COR-L47 (cell line): ENCODE measurements at places on chromosomes 6 and 20.

DNA sequence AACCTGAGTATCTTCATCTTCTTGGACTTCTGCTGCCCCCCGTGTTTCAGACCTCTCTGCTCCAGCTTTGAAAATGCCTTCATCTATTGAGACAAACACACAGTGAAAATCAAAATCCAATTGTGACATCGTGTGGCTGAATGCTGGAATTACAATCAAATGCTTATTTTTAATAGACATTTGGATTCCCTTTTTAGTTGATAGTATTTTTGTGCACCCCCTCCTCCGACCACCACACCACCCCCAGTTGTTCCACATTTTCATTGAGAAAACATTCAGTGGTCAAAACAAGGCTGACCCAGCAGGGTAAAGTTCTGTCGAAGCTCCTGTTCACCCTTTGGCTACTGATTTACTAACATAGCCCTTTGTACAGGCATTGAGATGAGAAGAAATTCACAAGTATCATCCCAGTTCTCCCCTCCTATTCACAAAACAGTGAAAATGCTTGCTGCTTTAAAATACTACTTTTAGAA lies 79.0 kb downstream of the NRSN1 start:
- peak; percentile 37 for DNase-seq

DNA sequence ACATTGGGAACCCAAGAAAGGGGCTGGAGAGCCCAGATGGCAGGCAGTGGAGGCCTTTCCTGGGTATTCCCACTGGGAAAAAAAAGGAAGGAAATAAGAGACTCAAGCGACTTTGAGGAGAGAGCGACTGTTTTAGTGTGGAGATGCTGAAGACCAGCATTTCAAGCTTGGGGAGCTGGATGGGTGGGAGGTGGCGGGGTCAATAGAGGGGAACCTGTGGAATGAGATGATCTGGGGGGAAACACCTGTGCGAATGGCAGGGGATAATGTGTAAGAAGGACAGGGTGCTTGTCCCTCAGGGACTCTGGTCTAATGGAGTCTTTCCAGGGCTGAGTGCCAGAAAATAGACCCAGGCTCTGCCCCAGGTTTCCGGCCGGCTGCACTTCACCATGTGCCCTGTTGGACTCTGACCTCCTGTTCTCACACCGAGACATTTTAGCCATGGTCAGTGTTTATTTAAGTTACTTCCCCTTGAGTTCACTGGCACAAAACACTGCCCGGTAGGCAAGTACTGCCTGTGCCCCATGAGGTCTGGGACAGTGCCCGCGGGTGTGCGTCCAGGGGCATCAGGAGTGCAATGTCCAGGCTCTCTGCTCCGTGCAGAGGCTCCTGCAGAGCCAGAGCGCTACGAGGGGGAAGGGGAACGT lies 50.4 kb upstream of the NKX2-2 start:
- no peak for DNase-seq

- peak; percentile 46 for DNase-seq
Observed at GRCh38 chr6:28597217-28597835, 71.6 kb downstream of the GPX5 start.

GRCh38 chr6:40037271-40037670 lies 103.0 kb upstream of the MOCS1 start:
- DNase-seq = no peak

GRCh38 chr6:2715737-2716136 lies 35.0 kb downstream of the MYLK4 start:
- no peak for DNase-seq

DNA sequence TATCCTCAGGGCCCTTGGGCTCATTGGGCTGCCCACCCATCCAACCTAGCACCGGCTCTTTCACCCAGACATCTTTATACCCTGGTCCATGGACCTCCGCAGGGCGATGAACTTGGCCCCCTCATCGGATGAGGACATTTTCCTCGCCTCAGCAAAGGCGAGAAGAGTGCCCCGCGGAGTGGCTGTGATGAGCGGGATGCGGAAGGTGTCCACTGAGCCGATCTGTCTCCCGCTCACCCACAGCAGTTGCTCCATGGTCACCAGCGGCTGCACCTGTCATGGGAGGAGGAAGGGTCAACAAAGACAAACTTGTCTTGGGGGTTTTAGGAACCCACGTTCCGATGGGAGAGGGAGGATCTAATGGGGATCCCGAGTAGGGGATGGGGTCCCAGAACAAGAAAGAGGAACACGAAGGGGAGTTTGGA lies 690 bp downstream of the NEU1 start:
- DNase-seq = no peak

DNA sequence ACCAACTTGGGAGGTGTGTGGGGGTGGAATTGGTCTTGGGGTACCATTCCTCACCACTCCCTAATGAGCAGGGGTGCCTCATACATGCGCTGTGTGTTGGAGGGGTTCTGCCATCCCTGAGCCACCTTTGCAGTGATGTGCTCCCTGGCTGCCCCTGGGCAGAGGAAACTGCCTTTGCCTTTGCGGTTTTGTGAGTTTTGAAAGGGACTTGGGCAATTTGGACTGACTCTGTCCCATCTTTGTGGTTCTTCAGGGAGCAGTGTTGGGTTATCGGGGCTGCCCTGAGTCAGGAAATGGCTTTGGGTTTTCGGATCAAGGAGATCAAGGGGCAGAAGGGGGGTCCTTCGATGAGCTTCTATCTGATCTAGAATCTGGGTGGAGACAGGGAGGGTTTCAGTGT lies 3.9 kb upstream of the PHACTR3 start:
- DNase-seq = no peak

DNA sequence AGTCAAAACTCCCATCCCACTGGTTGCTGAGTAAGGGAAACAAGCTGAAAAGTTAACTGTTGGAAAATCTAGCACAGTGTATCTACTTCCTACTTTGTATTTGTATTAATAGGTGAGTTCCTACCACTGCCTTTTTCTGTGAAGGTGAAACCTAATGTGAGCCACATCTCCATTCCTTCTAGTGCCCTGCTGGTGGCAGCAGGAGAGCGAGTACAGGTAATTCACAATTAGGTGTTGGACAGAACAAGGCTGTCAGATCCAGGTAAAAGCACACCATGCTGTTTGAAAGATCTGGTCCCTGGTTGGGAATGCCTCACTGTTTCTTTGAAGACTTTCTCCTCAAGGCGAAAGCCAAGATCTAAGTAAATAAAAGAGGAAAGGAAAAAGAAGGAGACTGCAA lies 528.4 kb downstream of the PKHD1 start:
- DNase-seq = no peak

DNA sequence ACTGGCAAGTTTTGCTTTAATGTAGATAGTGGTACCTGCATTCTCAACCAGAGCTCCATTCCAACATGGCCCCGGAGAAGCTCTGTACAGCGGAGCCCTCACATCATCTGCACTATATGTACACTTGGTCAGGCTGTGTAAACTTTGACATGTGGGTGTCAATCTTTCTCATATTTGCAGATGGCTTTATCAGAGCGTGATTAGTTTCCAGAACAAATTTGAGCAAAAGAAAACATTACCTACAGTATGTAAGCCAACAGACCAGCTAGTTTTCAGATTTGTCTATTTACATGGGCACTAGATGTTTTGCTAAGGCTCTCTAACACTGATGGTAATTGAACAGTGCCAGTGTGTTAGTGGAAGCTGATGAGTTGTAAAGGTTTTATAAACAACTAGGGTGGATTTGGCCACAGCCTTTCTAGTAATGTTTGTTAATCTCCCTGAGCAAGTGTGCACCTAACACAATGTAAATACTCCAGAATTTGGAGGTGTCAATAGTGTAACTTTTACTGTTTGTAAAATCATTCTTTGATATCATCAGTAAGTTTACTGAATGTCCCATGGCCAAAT lies 131.8 kb downstream of the FOXA2 start:
- DNase-seq = no peak

DNA sequence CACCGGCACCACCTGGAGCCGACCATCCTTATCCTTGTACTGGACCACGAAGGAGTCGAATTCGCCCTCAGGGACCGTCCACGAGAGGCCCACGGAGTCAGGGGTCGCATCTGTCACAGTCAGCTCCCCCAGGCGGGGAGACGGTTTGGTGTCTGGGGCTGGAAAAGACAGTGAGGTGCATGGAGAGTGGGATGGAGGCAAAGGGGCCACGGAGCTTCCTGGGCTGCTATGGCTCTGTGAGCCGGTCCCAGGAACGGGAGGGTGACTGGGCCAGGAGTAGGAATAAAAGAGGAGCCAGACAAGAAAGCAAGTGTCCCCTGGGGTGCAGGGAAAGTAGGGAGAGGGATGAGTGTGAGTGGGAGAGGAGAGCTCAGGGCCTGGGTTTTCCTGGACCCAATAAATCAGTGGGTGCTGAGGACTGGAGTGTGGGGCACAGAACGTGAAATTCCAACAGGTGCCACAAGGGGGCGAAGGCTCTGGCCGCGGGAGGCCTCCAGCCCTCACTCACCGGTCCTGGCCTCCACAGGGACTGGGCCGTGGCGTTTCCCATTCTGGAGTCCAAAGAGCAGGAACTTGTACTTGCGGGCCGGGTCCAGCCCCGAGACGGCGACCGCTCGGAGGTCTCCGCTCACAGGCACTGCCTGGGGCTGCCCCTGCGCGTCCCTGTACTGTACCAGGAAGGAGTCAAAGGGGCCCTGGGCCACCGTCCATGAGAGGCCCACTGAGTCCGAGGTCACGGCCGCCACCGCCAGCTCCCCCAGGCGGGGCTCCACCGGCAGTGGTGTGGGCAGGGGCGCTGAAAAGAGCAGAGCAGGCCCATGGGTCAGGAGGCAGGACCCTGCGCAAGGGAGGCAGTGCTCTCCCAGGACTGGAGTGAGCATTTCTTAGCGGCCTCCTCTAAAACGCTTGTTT lies 9.9 kb downstream of the CYP21A2 start:
- DNase-seq = peak; percentile 37

- no peak for DNase-seq
Observed at GRCh38 chr6:30759575-30760239, 15.4 kb upstream of the IER3 start.

- peak; percentile 8 for DNase-seq
Observed at GRCh38 chr20:35739294-35740163, 2.5 kb downstream of the RBM39 start.

- DNase-seq = no peak
Observed at GRCh38 chr6:36622901-36623546, 28.9 kb downstream of the SRSF3 start.

- no peak for DNase-seq
Observed at GRCh38 chr6:141498977-141499376, 633.7 kb upstream of the GJE1 start.

DNA sequence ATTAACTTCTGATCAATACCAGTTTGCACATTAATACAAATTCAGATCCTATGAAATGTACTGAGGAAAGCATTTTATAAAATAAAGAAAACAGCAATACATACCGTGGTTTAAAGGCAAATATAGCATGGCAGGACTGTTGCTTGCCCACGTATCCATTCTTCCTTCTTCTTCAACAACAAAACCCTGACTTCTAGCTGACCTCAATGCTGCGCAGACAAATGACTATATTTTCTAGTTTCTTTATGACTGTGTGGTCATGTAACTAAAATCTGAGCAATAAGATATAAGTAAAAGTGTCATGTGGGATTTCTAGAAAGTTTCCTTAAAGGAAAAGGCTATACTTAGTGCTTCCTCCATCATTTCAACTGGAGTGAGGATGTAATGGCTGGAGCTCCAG lies 85.0 kb downstream of the CDC40 start:
- DNase-seq = no peak

- DNase-seq = no peak
Observed at GRCh38 chr6:137303441-137303840, 84.3 kb upstream of the IFNGR1 start.

GRCh38 chr6:37611516-37611915 lies 86.2 kb downstream of the MDGA1 start:
- DNase-seq = no peak

- DNase-seq = no peak
Observed at GRCh38 chr6:465531-466348, 74.2 kb downstream of the IRF4 start.

GRCh38 chr6:119830494-119831295 lies 481.1 kb upstream of the MAN1A1 start:
- no peak for DNase-seq

GRCh38 chr6:15621203-15622044 lies 41.4 kb downstream of the DTNBP1 start:
- DNase-seq = no peak

GRCh38 chr20:62103508-62104233 lies 18.6 kb upstream of the LSM14B start:
- no peak for DNase-seq

DNA sequence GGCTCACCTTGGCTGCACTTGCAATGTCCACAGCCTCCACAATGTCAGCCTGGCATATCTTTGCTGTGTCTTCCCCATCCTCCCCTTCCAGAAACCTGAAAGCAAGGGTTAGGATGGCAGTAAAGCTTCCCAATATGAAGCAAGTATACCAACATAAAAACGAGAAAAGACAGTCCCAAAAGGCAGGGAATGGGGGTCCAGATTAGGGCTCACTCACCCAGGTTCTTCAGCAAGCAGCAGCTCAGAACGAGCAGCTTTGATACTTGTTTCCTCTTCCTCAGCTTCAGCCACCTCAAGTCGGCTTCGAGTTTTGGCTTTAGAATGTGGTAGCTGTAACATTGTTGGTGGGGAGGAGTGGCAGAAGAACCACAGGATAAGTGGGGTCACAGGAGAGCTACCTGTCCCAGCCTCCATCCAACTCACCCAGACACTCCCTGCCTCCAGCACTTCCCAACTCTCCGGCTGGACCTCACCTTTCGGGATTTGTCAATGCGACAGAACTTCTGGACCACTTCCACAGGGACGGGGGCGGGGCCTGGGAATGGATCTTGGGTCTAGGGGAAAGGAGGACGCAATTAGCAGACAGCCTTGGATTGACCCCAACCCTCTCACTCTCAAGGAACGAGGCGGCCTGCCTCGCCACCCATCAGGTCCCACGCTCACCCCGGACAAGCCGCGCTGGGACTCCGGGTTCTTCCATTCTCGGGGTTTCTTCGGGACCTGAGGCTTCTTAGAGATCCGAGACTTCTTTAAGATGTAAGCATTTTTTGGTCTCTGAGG lies 708 bp downstream of the WDR46 start:
- no peak for DNase-seq

- no peak for DNase-seq
Observed at GRCh38 chr6:28134716-28135115, 7.0 kb upstream of the ZKSCAN8 start.

DNA sequence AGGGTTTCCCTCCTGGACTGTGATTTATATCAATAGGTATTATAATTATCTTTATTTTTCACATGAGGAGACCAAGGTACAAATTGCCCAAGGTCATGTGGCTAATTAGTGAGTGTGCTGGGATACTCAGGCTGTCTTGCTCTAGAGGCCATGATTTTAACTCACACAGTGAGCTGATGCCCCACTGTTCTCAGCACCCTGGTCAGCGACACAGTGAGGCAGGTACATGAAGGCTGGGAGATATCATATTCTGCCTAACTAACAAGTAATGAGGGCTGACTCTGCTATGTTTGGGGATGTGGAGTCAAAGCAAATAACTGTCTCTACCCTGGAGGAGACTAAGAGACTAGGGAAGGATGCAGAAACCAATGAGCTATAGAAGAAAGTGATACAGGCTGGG lies 501.1 kb downstream of the PTPRT start:
- no peak for DNase-seq

GRCh38 chr6:169589293-169589692 lies 112.5 kb downstream of the WDR27 start:
- DNase-seq = no peak

DNA sequence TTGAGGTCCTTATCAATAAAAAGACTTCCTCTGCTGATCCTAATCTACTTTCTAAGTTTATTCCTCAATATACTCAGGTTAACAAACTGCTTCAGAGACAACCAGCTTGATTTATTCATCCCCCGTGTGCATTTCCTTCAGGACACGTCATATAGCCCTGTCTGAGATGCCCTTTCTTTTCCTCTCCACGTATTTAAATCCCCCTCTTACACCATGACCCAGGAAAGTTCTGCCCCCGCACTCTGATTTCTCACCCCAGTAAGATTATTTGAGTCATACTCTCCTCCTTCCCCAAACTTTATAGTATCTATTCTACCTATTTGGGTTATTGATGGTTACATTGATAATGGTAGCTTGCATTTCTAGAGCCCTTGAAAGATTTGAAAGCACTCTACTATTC lies 9.8 kb upstream of the CGA start:
- DNase-seq = no peak
